Glomerular endothelial cell (primary cell): ENCODE measurements at places on chromosomes 3 and 15. TPM values are rescaled to one million over a fixed set of nuclear protein-coding genes. Genes with fewer than 3 reads are reported as not detected.

- DNase-seq = no peak
Measured at GRCh38 chr3:95154766-95155165, 1091.9 kb downstream of the NSUN3 start.

NTRK3 gene
- 0.41 TPM in 1 of 2 replicates, not detected in the other for total RNA-seq

DNA sequence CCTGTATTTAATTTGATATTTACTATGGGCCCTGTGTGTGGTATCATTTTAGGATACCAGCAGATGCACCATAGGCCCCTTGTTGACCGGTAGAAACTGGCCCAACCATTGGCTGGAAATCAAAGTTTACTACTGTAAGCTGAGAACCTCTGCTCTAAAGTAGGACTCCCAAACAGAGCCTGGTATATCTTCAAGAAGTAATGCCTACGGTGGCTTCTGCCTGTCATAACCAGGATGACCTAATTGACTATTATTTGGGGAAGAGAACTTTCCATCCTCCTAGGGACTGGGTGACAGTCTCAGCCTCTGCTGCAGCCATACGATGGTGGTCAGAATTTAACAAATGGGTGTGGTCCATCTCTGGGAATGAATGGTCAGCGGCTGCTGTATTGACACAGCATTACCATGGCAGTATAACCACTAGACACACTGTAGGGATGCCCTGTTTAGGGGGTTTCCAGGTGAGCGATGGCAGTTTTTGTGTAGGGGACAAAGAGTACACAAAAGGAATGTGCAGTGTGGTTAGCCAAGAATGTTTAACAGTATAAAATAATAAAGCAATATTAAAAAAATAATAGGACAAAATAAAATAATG, 37.3 kb downstream of the RARB start:
- no peak for DNase-seq

PLSCR2 gene
- total RNA-seq = not detected in 2 replicates

GRCh38 chr3:29486096-29486495, 205.2 kb downstream of the RBMS3 start:
- DNase-seq = no peak

COL6A5 gene
- 0.05 TPM in 1 of 2 replicates, not detected in the other for total RNA-seq

ITIH4 gene
- 0.29 TPM in 1 of 2 replicates, not detected in the other for total RNA-seq

- DNase-seq = no peak
Measured at GRCh38 chr3:38173834-38174418, 8.6 kb downstream of the OXSR1 start.

CPA3 gene
- 4.4 TPM in 1 of 2 replicates, not detected in the other for total RNA-seq

GRCh38 chr3:67940210-67940952, 286.0 kb upstream of the SUCLG2 start:
- no peak for DNase-seq

DNA sequence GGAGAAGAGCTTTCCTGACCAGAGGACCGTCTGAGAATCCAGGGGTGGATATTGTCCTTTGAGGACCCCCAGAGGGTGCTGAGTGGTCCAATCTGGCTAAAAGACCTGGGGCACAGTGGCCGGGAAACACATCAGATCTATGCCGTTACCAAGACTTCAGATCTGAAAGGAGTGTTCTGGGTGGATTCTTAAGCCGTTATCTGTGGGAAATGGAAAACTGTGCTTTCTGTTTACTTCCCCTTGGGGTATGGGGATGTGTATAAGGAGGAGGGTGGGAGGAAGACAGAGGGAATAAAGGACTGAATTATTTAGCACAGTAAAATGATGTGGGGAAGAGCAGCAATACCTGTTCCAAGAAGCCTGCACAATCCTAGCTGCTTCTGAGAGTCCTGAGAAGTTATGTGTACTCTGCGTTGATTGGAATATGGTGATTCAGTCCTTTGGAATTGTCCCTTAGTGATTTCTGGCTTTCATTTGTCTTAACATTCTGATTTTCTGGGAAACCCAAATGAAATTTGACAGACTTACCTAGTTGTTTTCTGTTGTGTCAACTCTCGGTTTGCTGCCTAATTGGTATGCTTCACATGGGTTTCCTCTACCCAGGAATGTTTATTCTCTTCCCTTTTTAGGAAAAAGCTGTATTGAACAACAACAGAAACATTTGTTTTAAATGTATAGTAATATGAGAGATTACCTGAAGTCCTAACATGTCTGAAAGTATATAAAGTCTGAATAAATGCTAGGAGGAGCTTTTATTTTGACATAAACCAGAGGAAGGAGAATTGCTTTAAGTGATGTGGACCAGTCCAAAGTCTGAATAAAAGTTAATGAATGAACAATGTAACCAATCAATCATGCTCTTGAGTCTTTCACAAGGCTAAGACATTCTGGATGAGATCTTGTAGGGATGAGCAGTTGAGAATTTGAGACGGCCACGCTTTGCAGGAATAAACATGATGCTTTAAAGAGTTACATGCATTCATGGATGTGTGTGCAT, 427.1 kb upstream of the C2CD4B start:
- DNase-seq = no peak

DNA sequence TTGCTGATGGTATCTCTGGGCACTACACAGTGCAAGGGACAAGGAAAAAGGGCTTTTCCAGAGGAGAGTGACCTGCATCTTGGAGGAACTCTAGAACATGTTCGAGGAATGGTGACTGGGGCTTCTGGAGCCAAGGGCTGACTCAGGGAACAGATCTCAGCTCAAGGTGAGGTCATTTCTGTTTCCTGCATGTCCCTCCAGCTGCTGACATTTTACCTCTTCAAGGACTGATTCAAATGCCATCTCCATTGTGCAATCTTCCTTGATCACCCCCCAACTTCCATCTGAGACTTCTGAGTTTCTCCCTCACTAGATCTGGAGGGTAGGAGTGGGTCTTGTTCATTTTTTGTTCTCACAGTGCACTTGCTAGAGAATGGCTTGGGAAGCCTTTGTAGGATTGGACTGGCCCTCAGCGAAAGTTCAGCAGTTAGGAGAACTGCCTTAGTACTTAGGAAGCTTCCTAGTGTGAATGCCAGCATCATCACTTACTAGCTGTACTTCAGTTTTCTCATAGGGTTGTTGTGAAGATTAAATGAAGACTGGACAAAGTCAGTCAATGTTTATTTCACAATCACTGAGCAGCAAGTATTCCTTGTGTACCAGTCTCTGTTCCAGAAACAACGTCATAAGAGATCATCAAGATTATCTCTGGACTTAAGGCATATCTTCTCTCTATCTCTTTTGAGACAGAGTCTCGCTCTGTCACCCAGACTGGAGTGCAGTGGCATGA, 2.6 kb upstream of the IDH3A start:
- DNase-seq = no peak

DNA sequence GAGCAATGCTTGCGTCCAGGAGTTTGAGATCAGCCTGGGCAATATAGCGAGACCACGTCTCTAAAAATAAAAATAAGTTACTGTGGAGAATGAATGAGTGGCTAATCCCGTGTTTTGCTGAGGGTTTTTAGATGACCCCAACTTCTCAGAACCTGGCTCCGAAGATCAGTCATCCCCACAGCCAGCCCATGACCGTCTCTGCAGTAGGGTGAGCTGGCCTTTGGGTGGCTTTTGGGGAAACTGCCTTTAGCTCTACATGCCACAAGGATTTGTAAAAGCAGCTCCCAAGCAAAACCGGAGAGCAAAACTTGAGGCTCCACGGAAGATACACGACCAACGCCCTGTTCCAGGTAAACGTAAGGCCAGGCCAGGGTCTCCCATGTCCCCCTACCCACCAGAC, 39.2 kb upstream of the TFRC start:
- DNase-seq = no peak

DNA sequence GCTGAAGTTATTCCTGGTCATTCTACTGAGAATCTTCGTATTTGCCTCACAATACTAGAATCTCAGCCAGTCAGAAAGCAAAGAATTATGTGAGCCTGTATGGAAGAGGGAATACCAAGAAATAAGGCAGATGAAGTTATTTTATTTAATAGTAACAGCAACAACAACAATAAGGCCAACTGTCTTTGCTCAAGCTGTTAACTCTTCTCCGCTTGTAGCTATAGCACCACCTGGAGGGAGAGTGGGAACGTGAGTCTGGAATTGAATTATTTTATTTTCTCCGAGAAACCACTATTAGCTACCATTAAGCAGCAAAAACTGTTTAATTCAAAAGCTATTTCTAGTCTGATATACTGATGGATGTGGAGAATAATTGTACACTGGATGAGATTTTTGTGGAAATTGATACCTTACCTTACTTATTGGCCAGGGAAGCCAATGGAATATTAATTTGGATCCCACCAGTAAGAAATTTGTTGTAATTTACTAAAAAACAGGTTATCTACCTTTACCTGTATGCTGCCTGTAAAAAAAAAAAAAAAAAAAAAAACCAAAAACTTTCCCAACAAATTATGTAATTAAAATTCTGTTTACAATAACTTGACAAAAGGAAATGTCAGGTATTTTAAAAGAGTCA, 50.1 kb downstream of the CALML4 start:
- peak; percentile 54 for DNase-seq

- no peak for DNase-seq
Measured at GRCh38 chr3:171784937-171785336, 25.3 kb downstream of the PLD1 start.

GREM1 gene
- total RNA-seq = 18.3 and 58.2 TPM in 2 replicates

DNA sequence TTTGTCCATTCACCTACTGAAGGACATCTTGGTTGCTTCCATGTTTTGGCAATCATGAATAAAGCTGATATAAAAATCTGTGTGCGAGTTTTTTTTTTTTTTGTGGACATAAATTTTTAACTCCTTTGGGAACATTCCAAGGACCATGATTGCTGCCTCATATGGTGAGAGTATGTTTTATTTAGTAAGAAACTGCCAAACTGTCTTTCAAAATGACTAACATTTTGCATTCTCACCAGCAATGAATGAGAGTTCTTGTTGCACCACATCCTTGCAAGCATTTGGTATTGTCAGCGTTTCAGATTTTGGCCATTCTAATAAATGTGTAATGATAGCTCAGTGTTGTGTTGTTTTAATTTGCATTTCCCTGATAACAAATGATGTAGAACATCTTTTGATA, 12.7 kb downstream of the TMEM108 start:
- no peak for DNase-seq

DNA sequence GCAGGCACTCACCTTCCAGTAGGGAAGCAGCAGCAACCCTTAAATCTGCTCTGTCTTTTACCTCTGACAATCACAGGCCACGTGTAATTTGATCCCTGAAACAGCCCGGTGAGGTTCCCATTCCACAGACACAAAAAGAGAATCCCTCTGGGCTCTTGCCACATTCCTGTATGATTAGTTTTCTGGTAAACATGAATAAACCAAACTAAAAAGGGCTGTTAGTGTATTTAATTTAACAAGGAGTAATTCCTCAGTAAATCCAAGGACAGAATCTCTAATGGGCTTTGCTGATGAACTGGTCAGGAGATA, 186.9 kb downstream of the FAM43A start:
- no peak for DNase-seq
